ENCODE measurements at places on chromosomes 7 and 10.

GRCh38 chr7:138400400-138400886, 59.6 kb upstream of the TRIM24 start:
- DNase-seq = no peak

DNA sequence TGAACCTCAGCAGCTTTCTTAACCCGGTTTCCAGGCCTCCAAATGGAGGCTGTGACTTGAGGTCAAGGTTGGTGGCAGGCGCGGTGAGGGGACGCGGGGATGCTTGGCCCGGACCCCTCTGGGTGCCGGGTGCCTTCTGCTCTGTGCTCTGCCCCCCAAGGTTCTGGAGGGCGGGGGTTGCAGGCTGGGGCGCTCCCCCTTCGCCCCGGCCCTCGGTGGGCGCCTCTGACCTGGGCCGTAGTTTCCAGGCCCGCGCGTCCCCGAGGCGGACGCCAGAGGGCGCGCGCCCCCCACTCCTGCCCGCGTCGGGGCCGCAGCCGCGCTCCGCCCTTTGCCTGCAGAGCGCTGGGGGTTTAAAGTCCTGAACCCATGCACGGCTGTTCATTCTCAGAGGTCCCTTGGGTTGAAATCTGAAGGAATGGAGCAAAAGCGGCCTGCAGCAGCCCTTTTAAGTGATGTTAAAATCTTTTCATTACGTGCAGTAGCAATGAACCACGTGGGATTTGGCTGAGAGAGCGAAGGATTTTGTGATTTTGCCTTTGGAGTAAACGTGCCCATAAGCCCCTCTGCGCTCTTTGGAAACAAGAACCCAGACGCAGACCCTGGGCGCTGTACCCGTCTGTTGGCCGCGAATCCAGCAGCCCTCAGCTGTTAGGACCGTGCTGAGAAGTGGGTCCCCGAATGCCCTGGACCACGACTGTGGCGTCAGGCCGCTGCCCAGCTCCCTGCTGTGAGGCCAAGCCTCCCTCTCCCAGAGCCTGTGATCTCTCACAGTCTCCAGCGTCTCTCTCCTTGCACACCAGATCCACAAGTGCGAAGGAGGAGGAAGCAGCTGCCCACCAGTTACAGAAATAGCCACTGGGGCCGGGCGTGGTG, 135.0 kb downstream of the ACTR3B start:
- no peak for DNase-seq

DNA sequence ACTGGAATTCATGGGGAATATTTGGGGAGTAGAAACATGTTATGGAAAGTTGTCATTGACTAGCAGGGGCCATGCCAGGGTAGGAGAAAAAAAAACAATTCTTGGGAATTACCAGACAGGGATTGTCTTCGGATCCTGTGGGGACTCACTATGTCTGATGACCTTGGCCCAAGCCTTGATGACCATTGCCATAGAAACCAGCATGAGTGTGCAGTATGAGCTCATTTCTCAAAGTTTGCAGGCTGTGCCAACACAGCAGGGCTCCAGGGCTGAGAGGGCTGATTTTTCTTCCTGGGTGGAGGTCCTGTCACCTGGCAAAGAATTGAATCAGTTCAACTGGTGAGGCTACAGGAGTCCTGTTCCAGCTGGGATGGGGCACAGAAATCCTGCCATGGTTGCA, 198.3 kb downstream of the ADRA2A start:
- DNase-seq = no peak

DNA sequence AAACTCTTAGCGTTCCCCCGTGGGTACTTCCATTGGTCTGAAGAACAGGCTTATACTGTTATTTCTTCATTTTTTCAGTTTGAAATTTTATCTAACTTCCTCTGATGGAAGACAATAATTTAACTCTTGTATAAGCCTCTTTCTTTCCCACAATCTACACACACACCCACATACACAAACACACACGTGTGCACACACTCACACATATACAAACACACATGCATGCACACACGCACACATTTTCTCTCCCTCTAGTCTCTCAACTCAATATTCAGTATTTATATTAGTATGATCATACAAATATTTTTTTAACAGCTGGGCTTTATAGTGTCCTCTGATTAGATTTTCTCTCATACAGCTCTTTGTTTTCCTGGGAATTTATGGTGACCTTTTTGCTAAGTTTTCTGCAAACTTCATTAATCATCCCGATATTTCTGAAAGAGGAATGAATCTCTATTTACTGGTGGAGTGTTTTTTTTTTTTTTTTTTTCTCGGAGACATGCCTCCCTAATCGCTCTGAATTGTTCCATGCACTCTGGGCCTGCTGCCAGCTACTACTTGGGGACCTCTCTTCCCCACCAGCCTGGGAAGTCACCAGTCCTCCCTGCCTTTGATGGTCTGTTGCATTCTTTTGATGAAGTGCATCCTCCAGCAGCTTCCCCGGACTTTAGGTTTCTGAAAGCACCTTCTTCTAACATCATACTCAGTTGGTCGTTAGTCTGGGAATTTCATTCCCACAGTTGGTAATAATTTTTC, 75.5 kb downstream of the ZNF777 start:
- DNase-seq = no peak

DNA sequence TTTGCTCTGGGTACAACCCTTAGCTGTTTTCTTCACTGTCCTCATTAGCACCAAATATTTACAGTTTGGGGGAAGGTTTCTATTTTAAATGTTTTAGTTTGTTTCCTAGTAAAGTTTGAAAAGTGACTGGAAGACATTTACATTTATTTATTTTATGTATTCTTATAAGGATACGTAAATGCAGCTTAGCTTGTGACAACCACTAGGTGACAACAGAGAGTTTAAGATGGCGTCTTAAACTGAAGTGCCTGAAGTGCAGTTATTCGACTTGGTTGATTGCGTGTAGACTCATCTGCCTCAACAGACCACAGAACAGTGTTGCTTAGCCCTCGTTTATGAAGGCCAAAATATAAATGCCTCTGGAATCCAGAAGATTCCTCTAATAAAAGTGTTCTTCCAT, 378.2 kb upstream of the MYO3A start:
- DNase-seq = no peak

- no peak for DNase-seq
Observed at GRCh38 chr10:83193026-83193425, 946.3 kb upstream of the GHITM start.

GRCh38 chr10:118513174-118513573, 82.3 kb downstream of the PRLHR start:
- DNase-seq = no peak

GRCh38 chr10:116067825-116068224, 205.2 kb downstream of the GFRA1 start:
- DNase-seq = no peak

DNA sequence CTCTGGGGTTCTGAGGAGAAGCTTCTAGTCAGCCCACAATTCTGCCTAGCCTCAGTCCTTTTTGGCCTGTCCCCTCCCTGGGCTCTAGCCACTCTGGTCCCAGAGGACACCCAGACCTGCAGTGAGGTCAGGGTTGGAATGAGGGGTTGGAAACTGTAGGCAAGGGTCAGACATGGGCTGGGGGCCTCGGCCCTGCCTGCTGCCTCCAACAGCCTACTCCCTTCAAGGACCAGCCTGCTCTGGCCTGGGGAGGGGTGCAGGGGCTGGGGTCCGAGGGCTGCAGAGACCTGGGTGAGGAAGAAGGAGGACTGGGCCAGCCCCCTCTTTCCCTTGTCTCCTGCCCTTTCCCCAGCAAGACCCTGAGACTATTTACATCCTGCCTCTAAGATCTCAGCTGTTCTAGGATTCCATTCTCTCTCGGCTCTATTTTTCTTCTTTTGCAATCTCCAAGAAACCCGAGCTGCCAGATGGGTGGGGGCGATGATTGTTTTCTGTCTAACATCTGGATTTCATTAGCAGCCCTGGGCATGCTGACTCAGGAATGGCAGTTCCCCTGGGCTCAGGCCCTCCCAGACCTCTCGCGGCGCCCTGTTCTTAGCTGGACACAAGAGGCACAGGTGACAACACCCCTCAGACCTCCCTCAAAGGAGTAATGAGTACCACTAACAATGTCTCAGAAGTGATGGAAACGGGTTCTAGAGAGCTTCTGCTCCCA, 23.1 kb downstream of the ZCCHC24 start:
- DNase-seq = no peak

- no peak for DNase-seq
Observed at GRCh38 chr7:140597428-140597949, 43.1 kb downstream of the DENND2A start.

GRCh38 chr10:110865186-110865808, 6.4 kb upstream of the PDCD4 start:
- DNase-seq = peak; percentile 57

- DNase-seq = no peak
Observed at GRCh38 chr7:81361769-81362312, 408.0 kb downstream of the HGF start.

- no peak for DNase-seq
Observed at GRCh38 chr10:112724404-112724991, 225.5 kb upstream of the TCF7L2 start.

- peak; percentile 60 for DNase-seq
Observed at GRCh38 chr7:17298840-17299482, 509 bp downstream of the AHR start.

GRCh38 chr10:77641788-77642397, 4.3 kb upstream of the KCNMA1 start:
- peak; percentile 67 for DNase-seq

- DNase-seq = no peak
Observed at GRCh38 chr10:6642876-6643275, 62.8 kb upstream of the PRKCQ start.

GRCh38 chr7:130274983-130275591, 8.4 kb downstream of the CPA2 start:
- no peak for DNase-seq

DNA sequence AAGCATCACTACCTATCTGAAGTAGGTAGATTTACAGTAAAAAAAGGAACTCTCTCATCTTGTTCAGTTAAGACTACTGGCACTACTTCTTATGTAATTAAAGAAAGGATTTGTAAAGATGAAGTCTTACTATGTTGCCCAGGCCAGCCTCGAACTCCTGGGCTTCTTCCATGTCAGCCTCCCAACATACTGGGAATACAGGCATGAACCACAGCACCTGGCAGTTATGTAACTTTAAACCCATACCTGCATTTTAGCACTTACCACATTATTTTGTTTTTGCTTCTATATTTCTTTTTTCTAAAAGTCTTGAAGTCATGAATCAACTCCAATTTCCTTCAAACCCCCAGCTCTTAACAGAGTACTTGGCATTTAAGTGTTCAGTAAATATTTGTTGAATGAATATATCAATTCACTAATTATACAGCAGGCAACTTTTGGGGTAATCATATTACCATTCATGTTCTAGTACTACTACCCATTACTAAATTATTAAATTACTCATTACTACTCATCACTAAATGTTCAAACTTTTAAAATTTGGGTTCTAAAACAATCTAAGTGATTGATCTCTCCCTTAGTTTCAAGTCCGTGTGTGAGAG, 31.6 kb upstream of the CCDC71L start:
- no peak for DNase-seq

DNA sequence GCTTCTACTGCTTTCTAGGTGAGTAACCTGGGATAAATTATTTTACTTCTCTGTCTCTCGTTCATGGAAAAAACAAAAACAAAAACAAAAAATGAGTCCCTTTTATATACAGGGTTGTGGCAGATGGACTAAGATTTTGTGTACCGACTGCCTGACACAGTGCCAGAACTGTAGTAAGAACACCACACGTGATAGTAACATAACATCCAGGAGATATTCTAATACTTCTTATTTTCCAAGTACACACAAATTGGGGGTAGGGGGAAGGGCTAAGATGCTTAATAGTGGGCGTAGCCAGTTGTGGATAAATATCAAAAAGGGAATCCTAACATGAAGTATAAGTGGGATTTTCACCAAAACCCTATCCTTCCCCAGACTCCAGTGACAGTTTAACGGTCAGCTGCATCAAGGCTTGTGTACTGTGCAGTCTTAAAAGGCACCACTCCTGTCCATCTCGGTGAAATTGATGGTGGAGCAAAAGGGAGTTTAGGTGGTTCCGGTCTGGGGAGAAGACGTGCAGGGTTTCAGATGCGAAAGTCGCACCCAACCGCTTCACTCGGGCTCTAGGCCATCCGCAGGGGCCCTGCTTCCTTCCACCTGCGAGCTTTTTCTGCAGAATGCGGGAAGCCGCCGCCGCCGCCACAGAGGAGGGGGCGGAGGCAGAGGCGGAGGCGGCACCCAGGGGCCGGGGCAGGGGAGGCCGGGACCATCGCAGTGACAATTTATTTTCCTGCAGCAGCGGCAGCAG, at the start of gene STAMBPL1:
Gene STAMBPL1, plus strand, starts transcription at position 712 of the 748 bp plus-strand sequence. CDS start 21,464 bp downstream, outside the sequence.
- no peak for DNase-seq

DNA sequence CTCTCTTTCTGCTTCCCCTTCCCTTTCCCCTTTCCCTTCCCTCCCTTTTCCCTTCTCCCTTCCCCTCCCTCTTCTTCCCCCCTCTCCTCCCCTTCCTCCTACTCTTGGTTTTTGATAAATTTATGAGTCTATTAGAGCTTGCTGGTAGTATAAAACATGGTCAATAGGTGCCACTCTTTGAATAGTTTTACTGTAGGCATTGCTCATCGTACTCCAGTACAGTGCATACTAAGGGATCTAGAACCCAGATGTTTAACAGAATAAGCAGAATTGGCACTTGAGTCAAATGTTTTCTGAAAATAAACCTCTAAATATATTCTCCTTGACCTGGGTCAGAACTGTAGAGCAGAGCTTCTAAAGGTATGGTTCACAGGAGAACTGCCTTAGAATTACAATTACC, 126.7 kb downstream of the SORCS3 start:
- DNase-seq = no peak

DNA sequence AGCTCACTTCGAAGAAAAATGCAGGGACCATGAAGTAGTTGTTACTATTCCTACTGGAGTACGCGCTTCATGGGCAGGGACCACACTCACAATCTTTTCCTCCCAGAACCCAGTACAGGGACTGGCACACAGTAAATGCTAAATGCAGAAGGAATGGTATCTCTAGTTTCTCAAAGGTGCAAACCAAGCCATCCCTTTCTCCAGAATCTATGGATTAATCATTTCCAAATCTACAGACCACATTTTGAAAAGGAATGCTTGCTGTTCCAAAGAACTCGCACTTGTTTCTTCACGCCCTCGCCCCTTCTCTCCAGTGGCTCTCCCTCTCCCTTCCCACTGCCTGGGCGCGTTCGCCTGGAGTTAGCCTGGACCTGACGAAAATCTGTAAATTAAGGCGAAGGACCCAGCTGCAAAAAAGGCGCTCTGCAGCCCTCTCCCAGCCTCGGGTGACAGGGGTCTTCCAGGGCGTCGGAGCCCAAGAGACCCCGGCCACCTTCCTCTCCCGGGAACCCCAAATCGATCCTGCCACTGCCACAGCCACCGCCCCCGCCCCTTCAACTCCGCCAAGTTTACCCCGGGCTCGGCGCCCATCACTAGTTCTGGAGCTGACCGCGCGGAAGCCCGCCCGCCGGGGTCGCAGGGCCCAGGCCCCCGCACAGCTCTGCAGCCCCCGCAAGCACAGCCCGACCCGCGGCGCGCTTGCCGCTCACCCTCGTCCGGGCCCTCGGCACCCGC, 527 bp downstream of the PDIA4 start:
- no peak for DNase-seq

- peak; percentile 74 for DNase-seq
Observed at GRCh38 chr7:75977743-75978142, 16.7 kb downstream of the TMEM120A start.

Data from right atrium auricular region (tissue), 2 donors.